ENCODE measurements at places on chromosomes 2 and 18.
A peak's percentile ranks its signal among the peaks of the same experiment; 100 is the strongest.

GRCh38 chr2:165357758-165358157, 111.7 kb upstream of the CSRNP3 start:
- no peak for DNase-seq

GRCh38 chr2:161246281-161246680, 61.9 kb upstream of the PSMD14 start:
- no peak for DNase-seq

GRCh38 chr2:13006829-13007717, 290.3 kb downstream of the TRIB2 start:
- peak; percentile 55 for DNase-seq

DNA sequence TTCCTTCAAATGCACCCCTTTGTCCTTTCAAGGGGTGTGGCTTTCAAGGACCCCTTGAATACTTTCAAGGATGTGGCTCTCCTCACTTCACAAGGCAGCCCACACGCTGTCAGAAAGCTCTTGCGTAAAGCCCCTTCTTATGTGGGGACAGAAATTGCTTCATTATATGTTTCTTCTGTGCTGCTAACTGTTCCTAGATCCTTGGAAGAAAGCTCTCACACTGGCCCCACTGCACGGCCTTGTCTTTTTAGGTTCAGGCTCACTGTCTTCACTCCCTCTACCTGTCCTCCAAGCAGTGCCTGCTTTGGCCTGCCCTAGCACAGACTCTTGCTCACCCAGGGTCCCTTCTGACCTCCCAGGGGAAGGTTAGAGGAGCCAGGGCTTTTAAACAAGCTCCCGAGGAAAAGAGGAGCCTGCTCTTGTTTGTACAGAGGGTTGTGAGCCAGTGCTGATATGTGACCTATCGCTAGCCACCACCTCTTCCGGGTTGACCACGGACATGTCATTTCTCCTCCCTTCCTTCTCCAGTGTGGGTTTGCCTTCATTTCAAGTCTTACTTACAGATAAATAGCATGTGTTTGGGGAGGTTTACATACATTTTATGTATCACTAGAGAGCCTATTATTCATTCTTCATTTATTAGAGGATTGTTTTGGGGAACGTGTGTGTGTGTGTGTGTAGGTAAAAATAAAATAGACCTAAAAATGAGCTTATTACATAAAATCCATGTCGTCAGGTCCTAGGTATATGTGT, 94.7 kb downstream of the RTN4 start:
- no peak for DNase-seq

- no peak for DNase-seq
These were observed 103.5 kb upstream of the NOSTRIN start for GRCh38 chr2:168698969-168699368.

DNA sequence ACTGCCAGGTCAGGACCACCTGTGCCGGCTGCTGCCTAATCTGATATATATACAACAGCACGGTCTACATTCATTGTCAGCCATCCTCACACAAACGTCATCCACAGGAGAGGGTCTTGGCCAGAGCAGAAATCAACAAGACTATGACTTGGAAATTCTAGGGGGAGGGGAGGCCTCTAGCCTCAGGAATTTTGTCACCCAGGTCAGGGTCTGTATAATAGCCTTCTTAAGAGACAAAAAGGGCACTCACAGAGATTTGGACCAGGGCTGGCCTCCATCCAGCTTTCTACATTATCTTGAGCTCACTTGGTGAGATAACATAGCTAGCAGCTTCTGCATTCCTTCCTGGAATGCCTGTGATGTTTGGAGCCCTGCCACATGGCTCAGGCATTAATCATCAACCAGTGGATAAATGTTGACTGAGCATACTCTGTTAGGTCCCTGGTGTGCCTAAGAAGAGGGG, 50.4 kb upstream of the CTIF start:
- DNase-seq, result no peak

- DNase-seq, result no peak
These were observed 47.4 kb upstream of the SMAD7 start for GRCh38 chr18:48997985-48998831.

- DNase-seq, result no peak
These were observed 79.7 kb downstream of the PSMG2 start for GRCh38 chr18:12782521-12782920.

DNA sequence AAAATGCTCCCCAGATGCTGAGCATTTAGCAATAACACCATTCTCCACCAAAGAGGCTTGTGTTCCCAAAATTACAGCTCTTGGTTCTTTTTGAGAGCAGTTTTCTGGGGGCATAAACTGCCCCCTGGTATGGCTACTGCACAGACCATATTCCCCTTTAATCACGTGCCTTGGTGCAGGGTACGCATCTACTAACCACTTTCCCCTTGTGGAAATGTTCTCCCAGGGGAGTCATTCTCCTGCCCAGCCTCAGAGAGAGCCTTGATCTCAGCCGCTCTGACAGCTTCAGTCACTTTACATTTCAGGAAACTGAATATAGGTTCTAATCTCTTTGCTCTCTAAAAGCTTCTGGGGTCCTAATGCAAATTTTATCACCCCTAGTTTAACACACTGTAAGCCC, 44.7 kb upstream of the EML6 start:
- DNase-seq, result no peak

DNA sequence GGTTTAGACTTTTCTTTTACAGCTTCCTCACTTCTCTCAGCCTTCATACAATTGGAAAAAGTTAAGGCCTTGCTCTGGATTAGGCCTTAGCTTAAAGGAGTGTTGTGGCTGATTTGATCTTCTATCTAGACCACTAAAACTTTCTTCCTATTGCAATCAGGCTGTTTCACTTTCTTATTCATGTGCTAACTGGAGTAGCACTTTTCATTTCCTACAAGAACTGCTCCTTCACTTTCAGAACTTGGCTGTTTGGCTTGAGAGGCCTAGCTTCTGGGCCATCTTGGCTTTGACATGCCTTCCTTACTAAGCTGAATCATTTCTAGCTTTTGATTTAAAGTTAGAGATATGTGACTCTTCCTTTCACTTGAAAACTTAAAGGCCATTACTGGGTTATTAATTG, 114.3 kb downstream of the ARHGEF4 start:
- no peak for DNase-seq

DNA sequence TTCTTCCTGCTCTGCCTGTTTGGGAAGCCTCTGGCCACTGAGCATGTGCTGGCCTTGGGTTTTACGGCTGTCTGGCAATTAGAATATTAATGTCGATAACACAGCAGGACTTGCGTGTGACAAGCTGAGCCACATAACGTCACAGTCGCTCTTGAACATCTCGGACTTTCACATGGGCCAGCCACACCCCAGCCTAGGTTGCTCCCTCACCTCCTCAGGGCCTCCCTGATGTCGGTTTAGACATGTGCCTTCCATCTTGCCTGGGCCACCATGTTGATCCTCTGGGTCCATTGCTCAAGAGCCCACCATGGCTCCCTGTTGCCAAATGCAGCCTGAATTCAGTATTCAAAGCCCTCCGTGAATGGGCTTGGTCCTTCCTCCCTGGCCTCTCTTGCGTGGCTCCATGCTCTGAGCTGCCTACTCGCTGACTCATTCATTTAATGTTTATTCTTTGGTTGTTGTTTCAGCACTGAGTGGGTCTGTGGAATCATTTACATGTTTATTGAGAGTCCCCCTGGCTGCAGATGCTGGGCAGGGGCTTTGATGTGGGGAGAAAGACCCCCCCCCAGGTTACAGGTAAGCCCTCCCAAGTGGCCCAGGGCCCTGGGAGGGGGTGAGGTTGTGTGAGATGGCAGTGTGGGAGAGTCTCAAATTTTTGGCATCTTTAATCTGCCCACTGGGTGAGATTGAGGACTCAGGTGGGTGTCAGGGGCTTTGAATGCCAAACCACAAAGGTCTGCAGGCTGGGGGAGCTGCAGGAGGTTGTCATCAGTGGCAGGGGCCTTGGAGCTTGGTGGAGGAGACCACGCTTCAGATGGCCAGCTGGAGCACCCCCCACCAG, 62.0 kb downstream of the ODC1 start:
- DNase-seq, result no peak

DNA sequence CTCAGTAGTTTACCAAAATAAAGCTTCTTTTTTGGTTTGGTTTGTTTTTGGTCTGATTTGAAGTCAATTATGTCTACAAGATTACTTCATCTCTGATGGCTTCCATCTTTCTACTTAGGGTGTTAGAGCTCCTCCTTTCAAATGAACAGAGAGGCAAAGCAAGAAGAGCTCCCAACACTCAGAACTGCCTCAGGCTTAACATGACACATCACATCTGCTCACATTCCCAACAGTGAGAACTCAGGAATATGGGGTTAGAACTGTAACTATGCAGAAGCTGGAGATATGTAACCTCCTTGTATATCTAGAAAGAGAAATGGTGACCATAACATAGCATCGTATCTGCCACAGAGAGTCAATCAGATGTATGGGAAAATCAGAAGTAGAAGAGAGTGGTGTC, 11.4 kb upstream of the LRATD1 start:
- no peak for DNase-seq

- no peak for DNase-seq
These were observed 538.7 kb downstream of the TRIB2 start for GRCh38 chr2:13255485-13255884.

DNA sequence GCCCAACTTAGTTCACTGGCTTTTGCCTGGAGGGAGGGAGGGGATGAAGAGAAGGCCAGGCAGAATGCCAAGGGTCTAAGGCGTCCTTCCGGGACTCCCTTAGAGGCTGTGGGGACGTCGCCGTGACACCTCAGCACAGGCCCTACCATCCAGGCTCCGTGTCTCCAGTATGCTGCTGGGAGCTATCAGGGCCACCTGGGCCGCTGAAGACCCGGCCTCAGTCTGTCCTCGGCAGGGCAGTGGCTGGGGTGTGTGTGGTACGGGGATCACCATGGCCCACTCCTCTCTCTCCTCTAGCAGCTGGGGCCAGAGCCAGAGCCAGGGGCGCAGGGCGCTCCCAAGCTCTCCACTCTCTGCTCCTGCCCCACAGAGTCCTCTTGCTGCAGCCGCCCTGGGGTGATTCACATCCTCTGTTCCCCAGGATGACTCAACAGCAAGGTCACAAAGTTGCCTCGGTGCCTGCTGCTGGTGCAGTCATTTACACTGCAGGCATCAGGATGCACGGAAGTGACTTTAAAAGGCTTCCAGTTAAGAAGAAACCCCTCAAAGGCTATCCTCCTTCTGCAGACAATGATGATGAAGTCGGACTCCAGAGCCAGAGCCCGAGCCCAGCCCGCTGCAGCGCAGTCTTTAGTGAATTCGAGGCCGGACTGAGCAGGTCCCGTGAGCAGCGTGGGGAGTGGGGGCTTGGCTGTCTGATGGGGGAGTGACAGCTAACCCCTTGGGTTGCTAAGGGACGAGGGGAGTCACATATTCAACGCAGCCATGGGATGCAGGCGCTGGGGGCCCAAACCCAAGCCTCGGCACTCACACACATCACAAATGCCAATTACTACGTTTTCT, 31.9 kb downstream of the SNORC start:
- peak; percentile 34 for DNase-seq

- peak; percentile 80 for DNase-seq
These were observed 24.9 kb upstream of the RAB10 start for GRCh38 chr2:26008851-26009566.
